ENCODE measurements at places on chromosomes 13 and 19.
A peak's percentile ranks its signal among the peaks of the same experiment; 100 is the strongest.

GRCh38 chr13:30109471-30110135, 197.7 kb downstream of the KATNAL1 start:
- no peak for DNase-seq

- DNase-seq, result no peak
Observed at GRCh38 chr13:59931621-59932020, 232.1 kb downstream of the DIAPH3 start.

- DNase-seq, result no peak
Observed at GRCh38 chr19:4049432-4049831, 17.3 kb downstream of the ZBTB7A start.

DNA sequence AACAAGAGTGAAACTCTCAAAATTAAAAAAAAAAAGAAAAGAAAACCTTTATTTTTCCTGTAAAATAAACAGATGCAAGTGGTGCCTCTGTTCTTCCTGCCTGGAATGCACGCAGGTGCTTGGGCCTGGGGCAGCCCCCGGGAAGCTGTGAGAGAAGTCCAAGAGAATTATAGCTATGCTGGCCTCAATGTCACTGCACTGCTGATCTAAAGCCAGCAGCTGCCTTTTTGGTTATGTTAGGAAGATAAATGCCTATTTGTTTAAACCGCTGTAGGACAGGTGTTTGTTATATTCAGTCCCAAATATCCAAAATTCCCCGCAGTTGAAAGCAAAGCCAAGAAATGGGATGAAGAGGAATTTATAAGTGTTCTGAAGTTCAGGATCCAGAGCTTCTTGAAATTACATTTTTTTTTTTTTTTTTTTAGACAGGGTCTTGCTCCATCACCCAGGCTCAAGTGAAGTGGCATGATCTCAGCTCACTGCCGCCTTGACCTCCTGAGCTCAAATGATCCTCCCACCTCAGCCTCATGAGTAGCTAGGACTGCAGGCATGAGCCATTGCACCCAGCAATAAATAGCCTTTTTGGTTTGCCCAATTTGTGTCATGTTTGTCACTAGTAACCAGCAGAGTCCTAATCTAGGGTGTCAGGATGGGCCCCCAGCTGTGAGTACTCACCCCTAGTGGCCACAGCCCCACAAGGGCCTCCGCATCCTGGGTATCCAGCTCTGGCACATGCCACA, 2.2 kb downstream of the RINL start:
- no peak for DNase-seq

DNA sequence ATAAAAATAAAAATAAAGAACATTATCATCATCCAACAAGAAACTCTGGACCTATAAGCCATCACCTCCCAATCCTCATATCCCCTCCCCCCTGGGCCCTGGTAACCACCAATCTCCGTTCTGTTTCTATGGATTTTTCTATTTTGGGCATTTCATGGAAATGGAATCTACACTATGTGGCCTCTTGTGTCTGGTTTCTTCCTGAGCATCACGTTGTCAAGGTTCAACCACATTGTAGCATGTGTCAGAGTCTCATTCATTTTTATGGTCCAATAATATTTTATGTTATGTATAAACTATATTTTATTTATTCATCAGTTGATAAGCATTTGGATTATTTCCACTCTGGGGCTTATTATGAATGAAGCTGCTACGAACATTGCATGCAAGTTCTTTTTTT, 26.9 kb downstream of the SULT2B1 start:
- no peak for DNase-seq

DNA sequence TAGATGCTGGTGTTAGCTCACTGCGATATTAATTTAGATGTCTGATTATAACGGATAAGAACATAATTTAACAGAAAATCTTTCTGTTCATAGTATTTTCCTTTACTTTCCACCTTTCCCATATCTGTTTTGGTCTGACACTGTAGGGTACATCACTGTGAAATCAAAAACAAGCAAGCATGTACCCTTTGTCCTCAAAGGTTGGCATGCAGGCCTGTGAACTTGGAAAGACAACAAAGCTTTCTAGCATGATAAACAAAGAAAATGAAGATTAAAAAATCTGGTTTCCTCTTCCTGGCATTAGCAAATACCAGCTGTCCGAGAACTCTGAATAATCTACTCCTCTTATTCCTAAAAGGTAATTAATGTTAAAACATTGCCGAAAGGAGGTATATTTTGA, 31.6 kb downstream of the THSD1 start:
- DNase-seq, result no peak

GRCh38 chr19:35026418-35026817, 3.9 kb upstream of the SCN1B start:
- no peak for DNase-seq

- DNase-seq, result no peak
Observed at GRCh38 chr13:99415014-99415650, 86.1 kb upstream of the TM9SF2 start.

- DNase-seq, result no peak
Observed at GRCh38 chr13:111393221-111393790, 72.9 kb downstream of the TEX29 start.

DNA sequence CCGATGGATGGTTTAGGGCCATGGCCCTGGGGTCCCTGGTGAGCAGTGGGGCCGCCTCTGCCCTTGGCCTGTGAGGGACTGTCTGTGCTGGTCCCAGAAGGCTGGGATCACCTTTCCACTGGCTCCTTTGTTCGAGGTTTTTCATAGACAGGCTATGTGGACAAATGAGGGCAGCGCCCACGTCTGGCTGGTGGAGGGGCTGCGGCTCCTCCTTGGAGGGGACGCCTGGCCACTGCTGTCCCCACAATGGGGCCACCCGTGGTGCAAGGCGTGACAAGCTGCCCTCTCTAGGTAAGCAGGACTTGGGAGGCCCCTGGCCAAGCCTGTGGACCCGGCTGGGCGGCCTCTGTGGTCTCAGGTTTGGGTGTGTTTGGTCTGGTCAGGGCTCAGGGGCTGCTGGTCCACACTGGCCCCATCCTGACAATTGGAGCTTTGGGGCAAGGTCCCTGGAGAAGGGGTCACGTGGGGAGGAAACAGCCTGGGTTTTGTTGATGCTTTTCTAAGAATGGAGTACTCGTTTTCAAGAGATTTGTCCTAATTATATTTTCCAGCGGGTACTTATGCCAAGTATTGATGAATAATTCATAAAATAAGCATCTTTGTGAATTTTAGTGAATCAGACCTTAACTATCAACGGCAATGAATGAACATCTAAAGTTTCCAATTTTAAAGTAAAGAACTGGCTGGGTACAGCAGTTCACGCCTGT, 33.3 kb downstream of the MCF2L start:
- no peak for DNase-seq

GRCh38 chr19:28435551-28436271, 777.2 kb downstream of the UQCRFS1 start:
- no peak for DNase-seq

DNA sequence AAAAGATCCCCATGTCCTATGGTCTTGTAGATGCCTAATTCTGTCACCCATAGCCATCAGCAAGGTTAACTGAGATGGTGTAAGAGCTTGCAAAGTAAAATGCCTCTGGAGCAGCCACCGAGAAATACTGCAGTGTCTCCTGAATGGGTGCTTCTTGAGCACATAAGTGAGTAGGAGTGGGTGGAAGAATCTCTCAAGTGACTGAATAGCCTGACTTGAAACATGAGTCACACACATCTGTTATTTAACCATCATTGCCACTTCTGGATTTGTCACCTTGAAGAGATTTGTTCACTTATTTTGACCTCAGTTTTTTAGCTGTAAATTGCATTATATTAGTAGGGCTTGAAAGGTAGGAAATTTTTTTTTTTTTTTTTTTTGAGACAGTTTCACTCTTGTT, 2.3 kb downstream of the ZNF714 start:
- DNase-seq, result no peak

DNA sequence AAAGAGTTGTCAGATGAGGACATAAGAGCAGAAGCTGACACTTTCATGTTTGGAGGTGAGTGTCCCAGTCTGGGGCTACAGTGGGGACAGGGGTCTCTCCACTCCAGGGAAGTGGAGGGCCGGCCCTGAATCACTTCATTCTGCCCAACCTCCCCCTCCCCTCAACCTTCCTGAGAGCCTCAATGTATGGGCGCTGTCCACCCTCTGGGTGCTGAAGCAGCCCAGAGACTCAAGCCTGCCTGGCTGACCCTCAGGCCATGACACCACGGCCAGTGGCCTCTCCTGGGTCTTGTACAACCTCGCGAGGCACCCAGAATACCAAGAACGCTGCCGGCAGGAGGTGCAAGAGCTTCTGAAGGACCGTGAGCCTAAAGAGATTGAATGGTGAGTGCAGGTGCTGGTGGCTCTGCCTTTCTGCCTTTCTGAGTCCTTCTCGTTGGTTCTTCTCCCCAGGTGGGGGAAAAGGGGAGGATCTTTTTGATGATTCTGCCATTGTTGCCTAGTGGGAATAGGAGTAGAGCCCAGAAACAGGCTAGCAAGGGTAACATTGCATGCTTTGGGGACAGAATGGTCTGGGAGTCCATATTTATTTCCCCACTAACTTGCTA, 8.8 kb downstream of the CYP4F8 start:
- DNase-seq, result no peak

GRCh38 chr19:23771316-23771715, 12.6 kb upstream of the ZNF681 start:
- DNase-seq, result no peak

GRCh38 chr19:10113964-10114650, 2.6 kb downstream of the P2RY11 start:
- no peak for DNase-seq

GRCh38 chr13:94542917-94543316, 53.0 kb downstream of the TGDS start:
- no peak for DNase-seq

DNA sequence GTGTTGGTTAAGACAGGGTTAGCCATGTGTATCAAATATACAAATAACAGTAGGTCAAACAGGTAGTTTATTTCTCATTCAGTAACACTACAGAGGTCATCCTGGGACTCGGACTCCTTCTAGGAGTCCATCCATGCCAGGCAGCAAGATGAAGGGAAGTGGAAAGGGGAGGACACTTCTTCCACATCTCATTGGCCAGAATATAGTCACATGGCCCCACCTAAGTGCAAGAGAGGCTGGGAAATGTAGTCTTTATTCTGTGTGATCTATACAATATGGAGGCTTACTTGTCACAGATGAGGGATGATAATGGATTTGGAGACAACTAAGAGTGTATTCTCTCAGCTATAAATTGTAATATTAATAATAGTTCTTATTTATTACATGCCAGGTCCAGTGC, 31.1 kb downstream of the RDH8 start:
- no peak for DNase-seq

DNA sequence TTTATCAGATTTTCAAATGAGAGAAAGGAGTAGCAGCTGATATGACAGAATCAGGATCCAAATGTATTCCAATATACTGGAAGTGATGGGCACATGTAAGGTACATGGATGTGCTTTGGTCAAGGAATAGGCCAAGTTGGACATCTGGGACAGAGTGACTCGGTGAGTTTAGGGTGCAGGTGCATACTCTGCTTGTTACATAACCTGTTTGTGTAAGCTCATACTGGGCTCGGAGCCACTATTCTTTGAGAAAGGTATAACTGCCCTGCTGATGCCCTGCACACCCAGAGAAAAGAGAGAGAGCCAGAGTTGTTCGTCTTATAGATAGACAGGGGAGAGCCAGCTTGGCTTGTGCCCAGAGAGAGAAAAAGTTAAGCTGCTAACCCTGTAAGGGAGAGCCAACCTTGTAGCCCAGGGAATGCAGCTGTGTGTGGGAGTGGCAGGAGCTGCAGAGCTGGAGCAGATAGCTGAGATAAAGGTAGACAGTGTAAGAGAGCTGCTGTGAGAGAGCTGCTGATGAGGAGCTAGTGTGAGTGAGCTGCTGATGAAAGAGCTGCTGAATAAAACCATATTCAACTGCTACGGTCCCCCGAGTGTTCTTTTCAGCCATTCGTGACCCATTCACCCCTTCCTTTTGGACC, 40.7 kb upstream of the N4BP2L1 start:
- DNase-seq, result no peak

DNA sequence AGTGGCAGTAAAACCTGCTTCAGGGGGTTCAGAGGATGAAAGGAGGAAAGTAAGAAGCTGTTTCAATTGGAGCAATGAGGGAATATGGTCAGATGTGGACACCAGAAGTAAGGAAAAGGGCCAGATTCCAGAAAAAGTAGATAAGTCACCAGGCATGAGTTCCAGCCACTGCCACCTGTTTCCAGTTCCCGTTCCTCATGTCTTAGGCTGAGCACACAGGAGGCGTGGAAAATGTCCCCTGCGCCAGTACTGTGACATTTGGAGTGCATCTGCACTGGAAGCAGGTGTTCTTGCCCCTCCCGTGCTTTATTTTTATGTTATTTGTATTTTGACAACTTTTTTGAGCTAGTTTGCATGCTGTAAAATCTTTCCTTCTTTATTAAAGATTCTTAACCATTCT, 25.3 kb downstream of the LMO7 start:
- DNase-seq, result no peak

DNA sequence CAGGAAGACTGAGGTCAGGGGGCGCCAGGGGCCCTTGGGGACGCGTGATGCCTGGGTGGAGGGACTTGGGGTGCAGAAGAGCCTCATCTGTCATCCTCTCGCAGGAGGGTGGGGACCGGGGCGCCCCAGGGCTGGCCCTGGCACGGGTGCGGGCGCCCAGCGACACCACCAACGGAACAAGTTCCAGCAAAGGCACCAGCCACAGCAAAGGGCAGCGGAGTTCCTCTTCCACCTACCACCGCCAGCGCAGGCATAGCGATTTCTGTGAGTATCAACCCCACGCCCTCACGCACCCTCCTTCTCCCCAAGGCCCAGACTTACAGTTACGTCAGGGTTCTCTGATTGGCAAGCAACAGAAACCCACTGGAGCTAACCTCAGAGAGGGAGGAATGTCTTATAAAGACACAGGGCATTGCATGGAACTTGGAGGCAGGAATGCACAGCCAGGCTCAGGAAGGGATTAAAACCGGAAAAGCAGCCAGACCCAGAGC, 29.4 kb downstream of the MARK4 start:
- no peak for DNase-seq

DNA sequence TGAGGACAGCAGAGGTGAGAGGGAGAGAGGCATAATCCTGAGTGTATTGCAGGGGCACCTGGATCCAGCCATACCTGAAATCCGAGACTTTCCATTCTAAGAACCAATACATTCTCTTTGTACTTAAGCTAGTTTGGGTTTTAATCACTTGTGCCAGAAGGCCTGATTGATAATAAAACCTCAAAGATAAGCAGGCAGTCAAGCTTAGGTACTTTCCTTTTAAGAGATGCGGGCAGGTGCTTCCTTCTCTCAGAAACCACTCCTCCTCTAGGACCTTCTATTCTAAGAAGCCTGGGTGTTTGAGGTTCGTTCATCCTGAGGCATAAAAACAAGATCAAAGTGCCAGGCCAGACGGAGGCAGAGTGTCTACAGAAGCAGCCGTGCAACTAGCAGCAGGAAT, 22.2 kb downstream of the FAM187B start:
- DNase-seq, result no peak

- DNase-seq, result peak; percentile 69
Observed at GRCh38 chr19:35673121-35673804, 6.9 kb downstream of the UPK1A start.

DNA sequence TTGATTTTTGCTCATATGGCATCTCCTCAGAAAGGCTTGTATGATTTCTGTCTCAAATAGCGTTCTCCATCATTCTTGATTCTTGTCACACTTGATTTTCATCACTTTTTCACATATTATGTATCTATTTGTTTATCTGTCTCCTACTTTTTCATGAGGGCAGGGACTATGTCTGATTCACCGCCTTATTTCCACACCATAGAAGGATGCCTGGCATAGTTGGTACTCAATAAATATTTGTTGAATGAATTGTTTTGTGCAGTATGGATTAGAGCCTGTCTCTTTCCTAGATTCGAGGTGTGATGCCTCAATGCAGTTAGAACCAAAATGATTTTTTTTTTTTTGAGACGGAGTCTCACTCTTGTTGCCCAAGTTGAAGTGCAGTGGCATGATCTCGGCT, 12.1 kb downstream of the SAE1 start:
- DNase-seq, result no peak
